Stimulated activated CD4-positive, alpha-beta T cell treated with anti-CD3 and anti-CD28 coated beads, TNF-alpha, amount 100 ng/mL, for 24 hours (primary cell): ENCODE measurements at places on chromosomes 16 and 17.

- no peak for DNase-seq
Observed at GRCh38 chr16:24635900-24636610, 93.4 kb upstream of the TNRC6A start.

DNA sequence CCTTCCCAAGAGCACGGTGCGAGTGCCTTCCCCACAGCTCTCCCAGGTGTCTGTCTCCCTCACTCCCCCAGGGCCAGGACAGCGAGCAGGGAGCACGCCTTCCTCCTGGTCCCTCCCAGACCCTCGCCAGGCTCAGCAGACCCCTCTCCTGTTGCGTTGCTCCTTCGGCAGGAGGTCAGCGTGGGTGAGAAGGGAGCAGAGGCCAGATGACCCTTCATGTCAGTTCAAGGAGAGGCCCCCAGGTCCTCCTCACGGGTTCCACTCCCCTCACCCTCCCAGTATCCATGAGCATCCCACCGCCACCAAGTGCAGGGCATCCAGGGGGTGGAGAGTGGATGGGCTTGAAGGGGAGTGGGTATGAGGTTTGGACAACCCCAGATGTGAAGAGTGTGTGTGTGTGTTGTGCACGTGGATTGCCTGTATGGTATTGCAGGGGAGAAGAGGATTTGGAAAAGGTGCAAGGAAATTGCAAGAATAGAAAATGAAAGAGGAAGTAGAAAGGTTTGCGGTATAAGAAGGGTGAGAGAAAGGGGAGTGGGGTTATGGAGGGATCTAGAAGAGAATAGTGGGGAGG lies 17.7 kb downstream of the SGCA start:
- no peak for DNase-seq

DNA sequence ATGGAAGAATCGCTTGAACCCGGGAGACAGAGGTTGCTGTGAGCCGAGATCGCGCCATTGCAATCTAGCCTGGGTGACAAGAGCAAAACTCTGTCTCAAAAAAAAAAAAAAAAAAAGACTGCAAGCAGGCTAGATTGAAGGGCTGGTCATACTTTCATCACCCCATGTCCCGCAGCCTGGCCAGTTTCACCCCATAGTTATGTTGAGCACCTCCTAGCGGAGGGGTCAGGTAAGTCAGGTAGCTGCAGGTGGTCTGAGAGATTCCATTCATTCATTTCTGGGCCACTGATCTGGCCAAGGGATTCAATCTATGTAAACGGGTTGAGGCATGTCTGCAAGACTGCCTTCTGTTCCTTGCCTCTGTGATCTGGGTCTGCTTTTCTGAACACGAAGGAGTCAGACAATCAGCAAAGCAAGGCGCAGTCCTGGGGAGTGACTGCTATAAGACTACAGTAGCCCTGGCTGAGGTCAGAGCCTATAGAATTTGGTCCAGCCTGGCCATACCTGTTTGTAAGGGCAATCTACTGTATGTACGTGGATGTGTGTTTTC lies 23.6 kb upstream of the BPTF start:
- DNase-seq: no peak

GRCh38 chr17:37490638-37491614 lies 1.2 kb downstream of the DUSP14 start:
- DNase-seq: no peak

DNA sequence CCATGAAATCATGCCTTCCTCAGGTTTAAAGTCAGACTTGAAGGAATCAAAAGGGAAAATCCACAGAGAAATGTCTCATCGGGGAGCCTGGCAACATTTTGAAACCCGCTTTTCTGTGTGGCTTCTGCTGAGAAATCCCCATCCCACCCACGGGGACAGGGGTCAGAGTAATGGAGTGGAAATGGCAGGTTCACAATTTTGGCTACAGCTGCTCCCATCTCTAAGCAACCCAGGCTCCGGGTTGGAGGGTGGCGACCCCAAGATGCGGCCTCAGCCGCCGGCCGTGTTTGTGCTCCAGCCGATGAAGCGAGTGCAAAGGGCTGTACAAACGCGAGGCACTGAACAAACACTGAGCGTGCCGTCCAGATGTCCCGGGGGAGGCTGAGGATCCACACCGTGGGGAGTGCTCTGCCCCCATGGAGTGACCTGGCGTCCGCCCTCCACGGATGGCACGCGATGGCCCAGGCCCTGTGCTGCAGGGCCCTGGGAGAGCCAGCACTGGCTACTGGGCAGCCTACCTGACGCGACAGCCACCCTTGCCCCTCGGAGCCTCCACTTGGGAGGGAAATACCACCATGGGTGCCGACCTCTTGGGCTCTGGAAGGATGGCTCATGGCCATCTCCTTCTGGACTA lies 22.2 kb downstream of the SLC43A2 start:
- DNase-seq: no peak

DNA sequence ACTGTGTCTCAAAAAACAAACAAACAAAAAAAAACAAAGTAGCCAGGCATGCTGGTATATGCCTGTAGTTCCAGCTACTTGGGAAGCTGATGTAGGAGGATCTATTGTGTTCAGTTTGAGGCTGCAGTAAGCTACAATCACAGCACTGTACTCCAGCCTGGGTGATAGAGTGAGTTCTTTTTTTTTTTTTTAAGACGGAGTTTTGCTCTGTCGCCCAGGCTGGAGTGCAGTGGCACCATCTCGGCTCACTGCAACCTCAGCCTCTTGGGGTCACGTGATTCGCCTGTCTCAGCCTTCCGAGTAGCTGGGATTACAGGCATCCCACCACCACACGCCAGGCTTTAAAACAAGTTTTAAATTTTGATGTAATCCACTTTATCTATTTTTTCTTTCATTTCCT lies 80.2 kb upstream of the STAC2 start:
- no peak for DNase-seq

DNA sequence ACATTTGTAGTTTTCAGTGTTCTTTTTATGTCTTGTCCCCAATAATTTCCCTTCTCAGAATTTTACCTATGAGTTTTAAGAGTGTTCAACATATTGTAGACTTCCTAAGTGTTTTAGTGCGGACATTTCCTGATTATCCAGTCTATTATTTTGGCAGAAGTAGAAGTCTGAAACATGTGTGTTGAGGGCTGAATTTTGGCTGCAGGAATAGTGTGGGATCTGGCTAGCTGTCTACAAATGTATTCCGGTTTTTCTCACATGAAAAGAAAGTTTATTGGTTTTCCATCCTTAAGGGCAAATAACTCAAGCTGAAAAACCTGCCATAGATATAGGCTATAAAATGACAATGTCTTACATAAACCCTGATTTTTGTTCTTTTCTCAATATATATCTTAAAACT lies 33.0 kb upstream of the CA10 start:
- no peak for DNase-seq

DNA sequence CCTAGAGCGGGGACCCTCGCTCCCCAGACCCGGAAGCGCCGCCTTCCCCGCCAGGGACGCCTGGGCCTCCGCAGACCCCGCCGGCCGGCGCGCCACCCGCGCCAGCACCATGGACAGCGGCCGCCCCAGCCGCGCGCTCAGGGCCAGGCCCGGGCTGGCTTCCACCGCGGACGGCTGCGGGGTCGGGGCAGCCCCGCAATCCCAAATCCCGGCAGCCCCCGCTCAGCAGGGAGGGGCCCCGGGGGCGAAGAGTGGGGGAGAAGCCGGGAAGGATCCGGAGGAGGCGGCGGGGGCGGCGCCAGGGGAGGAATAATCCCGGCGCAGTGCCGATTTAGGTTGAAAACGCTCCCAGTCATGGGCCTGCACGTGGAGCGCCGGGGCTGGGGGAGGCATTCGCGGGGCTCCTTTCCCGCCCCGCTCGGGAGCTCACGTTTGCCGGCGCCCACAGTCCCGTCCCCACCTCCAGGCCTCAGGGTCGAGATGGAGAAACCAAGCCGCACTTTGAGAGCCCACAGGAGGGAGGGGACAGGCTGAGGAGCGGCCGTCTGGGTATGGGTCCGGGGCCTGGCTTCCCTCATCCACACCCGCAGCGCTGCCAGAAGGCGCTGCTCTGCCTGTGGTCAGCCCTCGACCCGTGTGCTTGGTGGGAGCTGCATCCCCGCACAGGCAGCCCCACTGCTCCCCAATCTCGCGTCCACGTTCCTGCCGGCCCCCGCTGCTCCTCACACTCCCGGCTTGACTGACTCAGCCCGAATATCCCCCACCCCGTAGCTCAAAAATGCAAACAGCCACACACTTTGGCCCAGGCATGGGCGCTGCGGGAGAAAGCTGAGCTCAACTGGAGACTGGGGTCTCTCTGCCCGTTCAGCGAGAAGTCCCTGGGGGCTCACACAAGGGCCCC lies 4.7 kb downstream of the FBXL16 start:
- no peak for DNase-seq

DNA sequence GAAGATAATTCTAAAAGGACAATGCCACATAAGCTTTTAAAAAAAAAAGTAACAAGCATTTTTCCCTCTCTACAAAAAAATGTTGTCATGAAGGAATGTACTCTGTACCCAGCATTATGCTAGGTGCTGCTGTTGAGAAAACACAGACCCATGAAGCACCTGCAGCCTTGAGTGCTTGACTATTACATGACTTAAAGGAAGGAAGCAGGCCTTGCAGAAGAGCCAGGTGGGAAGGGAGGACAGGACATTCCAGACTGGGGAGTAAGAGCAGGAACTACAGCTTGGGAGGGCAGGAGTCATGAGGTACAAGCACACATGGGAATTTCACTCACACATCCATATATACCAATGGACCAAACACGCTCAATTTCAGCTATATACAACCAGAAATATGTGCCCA lies 3.8 kb downstream of the MYO1D start:
- DNase-seq: no peak

GRCh38 chr17:34414339-34414738 lies 51.3 kb upstream of the CCL1 start:
- no peak for DNase-seq

GRCh38 chr17:13590441-13590840 lies 11.3 kb downstream of the HS3ST3A1 start:
- DNase-seq: no peak

- DNase-seq: no peak
Observed at GRCh38 chr17:37813751-37814150, 68.9 kb upstream of the HNF1B start.

- no peak for DNase-seq
Observed at GRCh38 chr16:28821874-28822519, 802 bp upstream of the ATXN2L start.
